Osteoblast (primary cell): ENCODE measurements at places on chromosomes 11 and 22.

DNA sequence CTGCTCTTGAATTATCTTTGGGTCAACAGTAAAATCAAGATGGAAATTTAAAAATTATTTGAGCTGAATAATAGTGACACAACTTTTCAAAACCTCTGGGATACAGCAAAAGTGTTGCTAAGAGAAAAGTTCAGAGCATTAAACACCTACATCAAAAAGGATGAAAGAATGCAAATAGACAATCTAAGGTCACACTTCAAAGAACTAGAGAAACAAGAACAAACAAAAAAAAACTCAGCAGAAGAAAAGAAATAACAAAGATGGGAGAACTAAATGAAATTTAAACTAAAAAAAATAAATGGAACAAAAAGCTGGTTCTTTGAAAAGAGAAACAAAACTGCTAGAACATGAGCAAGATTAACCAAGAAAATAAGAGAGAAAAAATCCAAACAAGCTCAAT, 15.0 kb upstream of the TMEM45B start:
- DNase-seq, result no peak

DNA sequence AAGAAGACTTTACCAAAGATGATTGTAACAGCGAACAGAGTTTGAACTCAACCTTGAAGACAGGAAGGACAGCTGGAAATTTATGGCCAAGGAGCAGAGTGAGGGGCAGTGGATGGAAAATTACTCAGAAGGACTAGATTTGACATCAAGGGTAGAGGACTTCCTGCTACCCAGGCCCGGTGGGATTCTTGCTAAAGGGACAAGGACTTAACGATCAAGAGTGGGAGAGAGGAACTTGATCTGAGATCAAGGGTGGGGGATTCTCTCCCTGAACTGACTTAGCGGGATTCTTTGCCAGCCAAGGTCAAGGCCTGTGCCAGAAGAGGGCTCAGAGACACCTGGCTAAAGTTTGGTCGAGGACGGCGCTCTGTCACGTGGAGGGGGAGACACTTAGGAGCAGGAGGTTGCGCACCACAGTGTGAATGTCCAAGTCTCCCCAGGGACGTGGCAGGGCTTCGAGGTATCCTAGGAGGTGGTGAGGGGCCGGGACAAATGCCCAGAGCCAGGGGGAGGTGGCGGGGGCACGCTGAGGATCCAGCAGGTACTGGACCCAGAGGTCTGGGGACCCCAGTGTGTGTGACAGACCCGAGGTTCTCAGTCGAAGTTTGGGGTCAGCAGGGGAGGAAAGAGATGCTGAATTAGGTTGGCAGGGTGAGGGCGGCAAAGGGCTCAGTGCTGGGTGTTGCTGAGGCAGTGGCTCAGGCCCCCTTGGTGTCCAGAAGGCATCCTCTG, 46.1 kb upstream of the SHISAL1 start:
- DNase-seq, result peak; percentile 54

DNA sequence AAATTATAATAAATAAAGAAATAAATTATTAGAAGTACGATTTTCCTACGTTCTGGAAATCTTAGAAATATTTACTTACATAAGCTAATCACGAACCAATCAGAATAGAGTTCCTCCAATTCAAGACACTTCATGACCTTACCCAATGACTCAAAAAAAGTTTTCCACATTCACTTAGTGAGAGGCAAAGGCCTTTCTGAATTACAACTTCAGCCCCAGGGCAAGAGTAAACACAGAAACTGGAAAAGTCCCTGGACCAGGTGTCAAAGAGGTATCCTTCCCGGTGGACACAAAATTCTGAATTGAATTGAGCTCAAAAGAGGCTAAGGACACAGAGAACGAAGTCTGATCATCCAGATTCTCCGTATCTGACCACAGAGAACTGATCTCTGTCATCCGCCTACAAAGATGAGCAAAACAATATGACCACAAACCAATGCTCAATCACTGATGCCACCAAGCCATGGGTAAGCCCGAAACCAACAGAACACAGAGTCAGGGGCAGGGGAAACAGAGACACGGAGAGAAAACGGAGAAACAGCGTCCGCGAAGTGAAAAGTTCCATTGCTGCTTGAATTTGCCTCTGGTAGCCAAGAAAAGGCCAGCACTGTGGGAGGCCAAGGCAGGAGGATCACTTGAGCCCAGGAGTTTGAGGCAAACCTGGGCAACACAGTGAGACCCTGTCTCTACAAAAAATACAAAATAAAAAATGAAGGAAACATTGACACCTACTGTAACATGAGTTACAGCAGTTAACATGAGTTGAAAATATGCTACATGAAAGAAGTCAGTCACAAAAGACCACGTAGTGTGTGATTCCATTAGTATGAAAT, 6.8 kb downstream of the BID start:
- peak; percentile 68 for DNase-seq

DNA sequence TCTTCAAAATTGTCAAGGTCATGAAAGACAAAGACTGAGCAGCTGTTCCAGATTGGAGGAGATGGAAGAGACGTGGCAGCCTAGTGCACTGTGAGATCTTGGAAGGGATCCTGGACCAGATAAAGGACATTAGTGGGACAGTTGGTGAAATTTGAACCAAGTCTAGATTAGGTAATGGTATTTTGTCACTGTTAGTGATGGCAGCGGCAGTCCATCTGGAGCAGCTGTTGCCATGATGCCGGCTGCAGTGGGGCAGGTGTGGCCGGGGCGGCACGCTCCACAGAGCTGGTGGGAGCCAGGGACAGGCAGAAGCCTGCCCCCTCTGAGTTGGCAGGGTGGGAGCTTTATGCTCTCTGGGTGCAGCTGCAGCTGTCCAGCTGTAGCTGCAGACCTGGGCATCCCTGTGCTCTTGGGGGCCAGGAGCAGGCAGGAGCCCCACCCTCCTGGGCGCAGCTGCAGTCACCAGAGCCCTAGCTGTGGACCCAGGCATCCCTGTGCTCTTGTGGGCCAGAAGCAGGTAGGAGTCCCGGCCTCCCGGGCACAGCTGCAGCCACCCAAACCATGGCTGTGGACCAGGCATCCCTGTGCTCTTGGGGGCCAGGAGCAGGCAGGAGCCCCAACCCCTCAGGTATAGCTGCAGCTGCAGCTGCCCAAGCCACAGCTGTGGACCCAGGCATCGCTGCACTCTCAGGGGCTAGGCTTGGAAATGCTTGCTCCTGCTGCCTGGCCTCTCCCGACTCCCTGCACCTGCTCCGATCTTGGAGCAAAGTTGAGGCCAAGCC, 20.7 kb downstream of the DIXDC1 start:
- no peak for DNase-seq

DNA sequence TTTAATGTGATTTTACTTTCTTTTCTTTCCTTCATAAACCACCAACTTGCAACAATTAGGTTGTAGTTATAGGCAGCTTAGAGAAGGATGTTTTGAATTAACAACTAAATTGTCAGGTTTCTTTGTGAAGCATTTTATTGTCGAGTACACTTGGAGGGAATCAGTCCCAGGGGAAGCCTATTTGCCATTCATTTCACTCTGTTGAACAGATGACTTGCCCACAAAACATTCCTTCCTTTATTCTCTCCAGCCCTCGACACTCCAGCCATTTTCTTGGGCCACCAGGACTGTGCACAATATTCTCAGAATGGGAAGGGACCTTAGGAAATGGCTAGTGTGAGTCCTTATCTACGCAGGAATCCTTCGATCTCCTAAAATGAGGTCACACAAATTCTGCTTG, 620.6 kb downstream of the SOX6 start:
- DNase-seq, result no peak

- no peak for DNase-seq
Measured at GRCh38 chr22:43774318-43774915, 37.7 kb downstream of the EFCAB6 start.

GRCh38 chr11:109911488-109911887, 181.7 kb upstream of the ZC3H12C start:
- no peak for DNase-seq

DNA sequence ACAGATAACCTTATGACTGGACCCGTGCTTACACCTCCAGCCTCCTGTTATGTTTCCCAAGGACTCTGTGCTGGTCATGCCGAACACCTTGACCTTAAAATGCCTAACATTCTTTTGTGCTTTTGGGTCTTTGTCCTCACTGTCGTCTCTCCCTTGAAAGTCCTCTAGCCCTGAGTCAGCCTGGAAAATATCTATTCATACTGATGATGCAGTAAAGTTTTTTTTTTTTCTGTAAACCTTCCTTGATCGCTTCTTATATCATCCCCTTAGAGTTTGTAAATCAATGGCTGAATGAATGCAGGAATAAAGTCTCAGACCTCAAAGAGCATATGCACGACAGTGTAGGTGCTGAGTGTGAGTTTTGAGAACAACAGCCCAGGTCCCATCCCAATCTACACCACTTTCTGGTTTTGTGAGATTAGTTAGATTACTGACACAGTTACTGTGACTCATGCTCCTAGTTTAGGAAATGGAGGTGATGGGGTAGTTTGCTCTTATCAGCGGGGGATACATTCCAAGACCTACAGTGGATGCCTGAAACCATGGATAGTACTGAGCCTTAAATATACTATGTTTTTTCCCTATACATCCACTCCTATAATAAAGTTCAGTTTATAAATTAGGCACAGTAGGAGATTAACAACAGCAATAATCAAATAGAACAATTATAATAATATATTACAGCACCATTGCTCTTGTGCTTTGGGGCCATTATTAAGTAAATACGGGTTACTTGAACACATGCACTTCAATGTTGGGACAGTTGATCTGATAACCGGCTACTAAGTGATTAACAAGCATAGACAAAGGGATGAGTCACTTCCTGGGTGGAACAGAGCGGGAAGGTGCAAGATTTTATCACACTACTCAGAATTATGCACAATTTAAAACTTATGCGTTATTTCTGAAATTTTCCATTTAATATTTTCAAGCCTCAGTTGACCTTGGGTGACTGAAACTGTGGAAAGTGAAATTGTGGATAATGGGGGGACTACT, 8.6 kb downstream of the TCN1 start:
- no peak for DNase-seq
